Activated T-cell treated with anti-CD3 and anti-CD28 coated beads for 4 hours (primary cell): ENCODE measurements at places on chromosomes 7 and 10.

GRCh38 chr7:525740-526139, 6.1 kb upstream of the PDGFA start:
- DNase-seq = no peak

- DNase-seq = no peak
Observed at GRCh38 chr7:53351681-53352080, 316.2 kb downstream of the POM121L12 start.

DNA sequence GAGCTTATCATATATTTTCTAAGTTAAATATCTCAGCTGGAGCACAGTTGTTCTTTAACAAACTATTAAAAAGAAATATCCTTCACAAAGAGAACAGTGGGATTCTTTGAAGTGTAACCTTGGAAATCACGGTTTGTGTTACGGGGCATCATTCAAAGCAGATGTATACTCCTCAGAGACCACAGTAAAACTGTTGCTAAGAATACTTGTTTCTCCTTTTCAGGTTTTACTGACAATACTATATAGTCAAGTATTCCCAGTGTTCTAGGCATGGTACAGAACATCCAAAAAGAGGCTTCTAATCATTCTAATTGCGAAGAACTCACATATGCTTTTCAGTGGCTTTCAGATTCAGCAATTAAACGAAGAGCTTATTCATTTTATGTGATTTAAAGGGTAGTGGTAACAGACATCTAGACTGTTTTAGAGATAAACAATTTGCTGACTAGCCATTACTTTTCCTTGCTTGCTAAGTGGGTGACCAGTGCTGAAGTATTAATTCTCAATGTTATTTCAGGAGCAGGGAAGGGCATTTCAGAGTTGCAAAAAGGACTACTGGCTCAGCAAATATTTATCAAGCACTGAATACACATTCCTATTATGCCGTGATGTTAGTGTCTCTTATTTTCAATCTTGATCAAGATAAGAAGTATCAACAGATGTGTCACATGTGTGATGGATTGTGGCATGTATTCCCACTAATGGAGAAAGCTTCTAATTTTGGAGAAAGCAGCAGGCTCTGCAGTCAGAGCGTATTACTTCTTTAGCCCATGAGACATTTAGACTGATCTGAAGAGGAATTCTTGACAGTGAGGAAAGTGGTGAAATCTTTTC, 236.8 kb downstream of the RNLS start:
- no peak for DNase-seq

- DNase-seq = no peak
Observed at GRCh38 chr10:20228729-20229128, 412.5 kb downstream of the PLXDC2 start.

- DNase-seq = no peak
Observed at GRCh38 chr10:78778444-78779338, 290.1 kb upstream of the ZMIZ1 start.

DNA sequence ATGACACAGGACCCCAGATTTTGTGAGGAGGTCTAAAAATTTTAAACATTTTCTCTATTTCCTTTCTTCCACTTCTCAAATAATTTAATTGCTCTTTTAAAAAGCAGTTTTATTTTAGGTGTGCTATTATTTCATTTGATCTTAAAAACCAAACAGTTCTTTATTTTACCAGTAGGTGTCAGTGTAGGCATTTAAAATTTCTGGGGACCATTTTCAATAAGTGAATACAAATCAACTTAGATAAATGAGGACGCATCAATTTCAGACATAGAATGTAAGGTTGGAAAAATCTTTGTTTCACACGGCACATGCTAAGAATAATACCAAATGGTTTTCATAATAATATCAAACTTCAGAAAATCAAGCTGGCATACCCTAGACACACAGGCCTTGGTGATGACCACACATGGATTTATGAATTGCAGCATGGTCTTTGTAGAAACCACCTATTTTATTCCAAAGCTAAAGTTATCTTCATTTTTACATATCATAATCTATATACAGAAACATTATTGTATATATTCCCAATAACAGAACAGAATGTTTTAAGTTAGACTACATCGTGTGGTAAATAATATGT, 127.6 kb upstream of the SLC26A5 start:
- no peak for DNase-seq

DNA sequence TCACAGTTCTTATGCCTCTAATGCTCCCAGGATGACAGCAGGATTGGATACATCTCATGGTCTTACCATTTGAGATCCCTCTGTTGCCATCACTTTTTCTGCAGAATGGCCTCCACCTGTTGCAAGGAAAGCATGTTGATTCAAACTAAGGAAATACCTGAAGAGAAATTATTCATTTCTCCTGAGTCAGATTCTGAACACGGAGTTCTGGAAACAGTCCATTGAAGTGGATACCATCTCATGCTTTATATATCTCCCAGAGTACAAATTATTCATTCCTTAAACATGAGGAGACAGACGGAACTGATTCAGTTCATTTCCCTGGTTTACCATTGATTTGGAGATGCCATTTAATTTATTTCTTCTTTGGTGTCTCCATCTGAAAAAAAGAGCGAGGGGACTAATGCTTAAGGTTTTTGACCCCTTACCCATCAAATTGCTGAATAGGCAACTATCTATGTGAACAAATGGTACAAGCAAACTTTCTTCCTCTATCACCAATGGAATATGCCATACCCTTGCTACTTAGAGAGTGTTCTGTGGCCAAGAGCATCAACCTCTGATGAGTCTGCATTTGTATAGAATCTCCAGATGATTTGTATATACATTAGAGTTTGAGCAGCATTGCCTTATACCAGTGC, 305.0 kb upstream of the LRGUK start:
- no peak for DNase-seq

DNA sequence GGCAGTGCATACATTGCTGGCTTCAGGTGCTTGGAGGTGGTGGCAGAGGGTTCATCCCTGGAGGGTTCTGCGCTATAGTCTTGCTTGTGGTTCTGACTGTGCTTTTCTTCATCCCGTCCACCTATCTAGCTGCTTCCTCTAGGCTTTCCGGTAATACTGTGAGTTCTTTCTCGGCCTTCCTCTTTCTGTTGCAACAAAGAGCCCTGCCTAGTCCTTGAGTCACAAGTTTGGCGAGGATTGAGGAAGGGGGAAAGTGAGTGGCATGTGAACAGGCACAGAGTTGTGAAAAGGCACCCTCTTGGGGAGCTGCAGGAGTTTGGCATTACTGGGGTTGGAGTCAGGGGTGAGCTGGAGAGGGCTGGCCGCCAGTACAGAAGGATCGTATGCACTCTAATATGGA, 123.0 kb downstream of the SH2D4B start:
- no peak for DNase-seq

DNA sequence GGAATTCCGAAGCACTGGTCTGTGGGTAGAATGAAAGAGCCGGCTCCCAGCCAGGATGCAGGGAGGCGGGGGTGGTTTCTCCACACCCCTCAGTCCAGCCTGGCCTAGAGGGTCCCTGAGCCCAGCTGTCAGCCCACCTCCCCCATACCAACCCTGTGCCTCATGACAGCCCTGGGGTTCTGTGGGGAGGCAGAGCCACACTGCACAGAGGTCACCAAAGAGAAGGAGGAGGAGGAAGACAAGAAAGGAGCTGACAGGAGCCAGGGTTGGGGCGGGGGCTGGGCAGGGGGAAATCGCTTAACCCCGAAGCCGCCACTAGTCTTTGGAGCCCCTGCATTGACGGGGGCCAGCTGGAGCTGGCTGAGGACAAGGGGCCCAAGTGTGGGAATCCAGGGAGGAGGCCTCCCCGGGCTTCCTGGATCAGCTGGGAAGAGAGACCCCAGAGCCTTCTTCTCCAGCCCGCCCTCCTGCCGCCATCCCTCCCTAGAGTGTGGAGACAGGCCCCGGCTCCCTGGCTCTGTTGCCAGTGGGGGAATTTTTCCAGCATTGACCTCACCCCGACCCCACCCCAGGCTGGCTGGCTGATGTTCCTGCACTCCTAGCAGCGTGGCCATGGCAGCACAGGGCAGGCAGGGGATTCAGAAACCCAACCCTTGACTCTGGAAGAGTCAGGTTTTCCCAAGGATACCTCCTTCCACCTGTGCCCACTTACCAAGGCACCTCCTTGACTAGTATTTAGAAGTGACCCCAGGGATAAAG, 32.5 kb downstream of the KAZALD1 start:
- no peak for DNase-seq

GRCh38 chr7:106348231-106348630, 63.4 kb upstream of the NAMPT start:
- DNase-seq = no peak

- DNase-seq = no peak
Observed at GRCh38 chr10:62960416-62960815, 144.2 kb upstream of the EGR2 start.

DNA sequence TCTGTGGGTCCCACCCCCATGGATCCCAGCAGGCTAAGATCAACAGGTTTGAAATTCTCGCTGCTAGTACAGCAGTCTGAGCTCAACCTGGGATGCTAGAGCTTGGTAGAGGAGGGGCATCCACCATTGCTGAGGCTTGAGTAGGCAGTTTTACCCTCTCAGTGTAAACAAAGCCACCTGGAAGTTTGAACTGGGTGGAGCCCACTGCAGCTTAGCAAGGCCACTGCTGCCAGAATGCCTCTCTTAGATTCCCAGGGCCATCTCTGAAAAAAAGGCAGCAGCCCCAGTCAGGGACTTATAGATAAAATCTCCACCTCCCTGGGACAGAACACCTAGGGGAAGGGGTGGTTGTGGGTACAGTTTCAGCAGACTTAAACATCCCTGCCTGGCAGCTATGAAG, 190.0 kb upstream of the CACNA2D1 start:
- no peak for DNase-seq

GRCh38 chr10:79066411-79067240, 2.1 kb upstream of the ZMIZ1 start:
- DNase-seq = no peak

- no peak for DNase-seq
Observed at GRCh38 chr10:67837541-67838314, at the start of gene DNAJC12. DNAJC12 (minus strand) TSS chr10:67838188; CDS start chr10:67838011, 177 bp downstream.

DNA sequence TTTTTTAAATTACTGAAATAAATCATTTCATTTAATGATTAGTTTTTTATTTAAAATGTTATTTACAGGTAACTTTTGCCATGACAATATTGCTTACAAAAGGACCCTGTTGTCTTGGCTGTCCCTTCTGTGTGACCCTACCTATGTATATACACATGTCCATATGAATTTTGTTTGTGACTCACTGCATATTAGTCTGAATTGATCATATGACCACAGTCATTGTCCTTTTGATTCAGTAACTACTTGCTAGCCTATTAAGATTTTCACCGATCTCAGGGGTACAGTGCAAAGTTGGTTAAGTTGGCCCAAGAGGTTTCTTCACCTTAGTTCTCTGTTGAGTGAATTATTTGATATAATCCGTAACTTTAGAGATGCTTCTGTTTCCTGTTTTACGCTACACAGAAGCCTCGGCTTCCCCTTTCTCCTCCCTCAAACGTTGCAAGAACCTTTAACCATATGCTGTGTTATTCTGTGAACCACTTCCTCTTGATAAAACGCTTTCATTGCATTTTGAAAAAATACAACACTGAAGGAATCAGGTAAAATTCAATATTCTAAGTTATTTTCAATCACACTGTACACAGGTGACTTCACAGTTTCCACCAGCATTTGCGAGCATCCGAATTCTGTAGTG, 43.9 kb downstream of the APBB1IP start:
- DNase-seq = no peak

DNA sequence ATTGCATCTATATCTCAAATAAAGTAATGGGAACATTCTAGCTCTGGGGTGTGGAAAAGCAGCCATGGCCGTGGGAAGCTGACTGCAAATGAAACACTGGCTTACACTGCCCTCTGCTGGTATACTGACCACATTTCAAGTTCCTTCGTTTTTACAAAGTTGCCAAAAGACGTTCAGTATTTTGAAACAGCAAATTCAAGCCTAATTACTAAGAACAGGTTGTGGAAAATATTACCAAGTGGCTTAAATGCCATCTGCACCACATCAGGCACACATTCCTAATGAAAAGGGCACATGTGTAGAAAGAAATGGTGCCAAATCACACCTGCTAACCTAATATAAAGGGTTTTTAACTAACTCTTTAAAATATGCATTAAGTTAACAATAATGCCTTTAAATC, 83.9 kb downstream of the JAZF1 start:
- DNase-seq = peak; percentile 32

GRCh38 chr7:5488286-5488878, 64.7 kb upstream of the TNRC18 start:
- DNase-seq = no peak

DNA sequence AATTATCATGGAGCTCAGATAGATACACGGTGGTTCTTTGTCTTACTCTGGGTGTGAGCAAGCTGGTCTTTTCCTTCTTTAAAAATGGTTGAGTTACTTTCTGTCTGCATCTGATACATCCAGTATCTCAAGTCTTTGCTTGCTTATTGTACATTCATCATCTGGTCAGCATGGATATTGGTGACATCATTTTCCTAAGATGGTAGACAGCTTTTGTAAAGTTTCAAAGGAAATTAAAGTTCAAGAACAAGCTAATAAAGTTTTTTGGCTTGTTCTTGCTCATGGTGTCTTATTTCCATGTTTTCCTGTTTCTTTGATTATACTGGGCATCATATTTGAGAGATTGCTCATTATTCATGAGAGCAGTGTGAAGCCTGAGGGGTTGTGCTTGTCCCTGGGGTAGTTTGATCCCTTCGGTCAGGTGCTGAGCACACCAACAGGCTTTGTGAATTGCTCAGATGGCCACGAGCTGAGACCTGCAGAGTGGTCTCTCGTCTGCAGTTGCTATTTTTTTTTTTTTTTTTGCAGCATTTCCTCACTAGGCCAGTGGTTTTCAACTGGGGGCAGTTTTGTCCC, 38.5 kb downstream of the MGMT start:
- no peak for DNase-seq

- no peak for DNase-seq
Observed at GRCh38 chr7:91140982-91141381, 123.3 kb upstream of the FZD1 start.

- DNase-seq = no peak
Observed at GRCh38 chr10:105982735-105983134, 1181.8 kb downstream of the SORCS1 start.

GRCh38 chr7:136143271-136143670, 166.1 kb upstream of the MTPN start:
- DNase-seq = no peak

GRCh38 chr7:47932016-47932415, 16.2 kb downstream of the PKD1L1 start:
- DNase-seq = no peak

DNA sequence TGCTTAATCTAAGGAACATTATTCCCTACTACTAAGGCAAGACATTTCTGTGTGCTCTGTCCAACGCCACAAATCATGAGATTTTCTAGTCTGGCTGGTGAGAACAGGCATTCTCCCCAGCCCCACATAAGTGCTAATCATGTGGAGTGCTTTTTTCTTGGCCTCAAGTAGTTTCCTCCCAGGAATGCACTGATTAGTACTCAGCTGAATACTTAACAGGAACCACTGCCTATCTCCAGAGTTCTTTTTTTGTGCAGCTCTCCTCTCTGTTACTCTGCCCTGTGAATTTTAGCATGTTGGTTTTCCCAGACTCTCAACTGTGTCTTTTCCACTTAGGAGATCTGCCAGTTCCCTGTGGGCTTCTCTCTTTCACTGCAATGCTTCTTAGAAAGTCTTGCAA, 1098.5 kb upstream of the LRRTM3 start:
- DNase-seq = no peak
